ENCODE measurements at places on chromosomes 1 and 21.
A peak's percentile ranks its signal among the peaks of the same experiment; 100 is the strongest.

GRCh38 chr21:38804789-38805327 is 871 bp upstream of the ETS2 start:
- DNase-seq = no peak

DNA sequence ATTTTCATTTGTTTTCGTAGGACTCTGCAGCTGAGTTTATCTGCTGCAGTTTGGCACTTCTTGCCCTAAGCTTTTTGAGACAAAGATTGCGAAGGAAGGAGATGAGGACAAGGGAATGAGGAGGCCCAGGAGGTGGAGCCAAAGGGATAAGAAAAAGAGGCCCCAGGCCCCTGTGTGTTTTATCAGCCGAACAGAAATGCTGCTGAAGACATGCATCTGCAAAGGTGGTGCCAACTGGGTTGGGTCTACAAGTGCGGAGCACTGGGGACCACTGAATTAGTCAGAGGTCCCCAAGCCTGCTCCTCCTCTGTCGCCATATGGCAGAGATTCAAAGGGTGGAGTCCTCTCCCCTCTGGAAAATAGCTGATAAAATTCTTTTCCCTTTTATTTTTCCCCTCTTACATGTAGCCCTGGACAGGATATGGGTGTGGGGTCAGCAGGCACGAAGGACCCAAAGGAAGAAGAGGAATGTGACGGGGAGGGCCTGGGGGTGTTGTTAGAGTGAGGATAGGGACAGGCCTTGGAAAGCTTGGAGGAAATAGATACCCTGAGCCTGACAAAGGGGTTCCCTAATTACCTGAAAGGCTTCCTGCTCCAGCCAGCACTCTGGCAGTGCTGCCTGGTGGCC is 2.7 kb downstream of the CD34 start:
- no peak for DNase-seq

GRCh38 chr1:52142220-52143183 is 613 bp downstream of the ZFYVE9 start:
- peak; percentile 13 for DNase-seq

GRCh38 chr1:94279462-94279861 is 42.1 kb upstream of the ARHGAP29 start:
- no peak for DNase-seq

- DNase-seq = no peak
Measured at GRCh38 chr21:44871576-44872269, 1.8 kb downstream of the PTTG1IP start.

DNA sequence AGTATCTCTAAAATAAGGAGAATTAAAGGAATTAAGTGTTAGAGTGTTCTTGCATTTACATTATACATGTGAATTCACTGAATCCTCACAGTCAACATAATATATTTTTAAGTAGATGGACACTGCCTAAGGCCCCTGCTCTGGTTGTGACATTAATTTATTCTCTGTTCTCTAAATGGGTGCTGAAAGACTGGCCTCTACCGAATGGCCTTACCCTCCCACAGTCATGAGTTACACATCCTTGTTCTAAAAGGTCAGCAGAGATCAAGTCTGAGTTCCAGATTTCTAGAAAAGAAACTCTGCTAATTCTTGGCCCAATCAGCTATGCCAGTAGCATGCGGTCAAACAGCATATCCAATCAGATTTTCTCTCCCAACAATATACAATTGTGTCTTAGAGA is 193.2 kb downstream of the TM2D1 start:
- no peak for DNase-seq

All from naive thymus-derived CD8-positive, alpha-beta T cell (primary cell).